ENCODE measurements at places on chromosomes 5 and 9.
A peak's percentile ranks its signal among the peaks of the same experiment; 100 is the strongest.

GRCh38 chr9:95044731-95045508, 272.6 kb downstream of the FANCC start:
- no peak for DNase-seq

DNA sequence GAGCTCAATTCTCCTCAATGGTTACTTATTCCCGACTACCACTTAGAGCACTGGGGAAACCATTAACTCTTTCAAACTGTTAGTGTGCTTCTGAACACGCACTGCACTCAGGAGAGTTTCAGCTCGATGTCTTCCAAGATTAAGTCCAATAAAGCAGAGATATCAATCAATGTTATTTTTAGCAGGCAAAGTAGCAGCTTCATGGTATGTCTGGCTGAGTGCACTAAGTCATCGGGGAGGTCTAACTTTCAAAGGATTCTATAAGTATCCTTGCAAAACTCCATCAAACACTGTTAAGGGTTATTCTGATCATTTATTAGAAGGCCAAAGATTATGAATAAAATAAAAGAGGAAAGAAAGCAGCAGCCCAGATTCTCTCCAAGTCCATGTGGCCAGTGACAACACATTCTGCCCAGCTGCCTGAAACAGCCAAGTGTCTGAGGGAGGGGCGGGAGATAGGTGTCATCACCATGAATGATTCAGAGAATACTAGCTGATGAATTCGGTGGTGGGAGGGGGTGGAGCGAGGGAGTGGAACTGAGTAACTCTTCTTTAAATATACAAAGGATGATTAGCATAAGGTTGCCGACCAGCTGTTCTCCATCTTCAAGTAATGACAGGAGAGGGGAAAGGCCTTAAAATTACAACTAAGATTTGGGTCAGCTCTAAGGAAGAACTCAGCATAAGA, 21.3 kb downstream of the NREP start:
- DNase-seq = peak; percentile 85

DNA sequence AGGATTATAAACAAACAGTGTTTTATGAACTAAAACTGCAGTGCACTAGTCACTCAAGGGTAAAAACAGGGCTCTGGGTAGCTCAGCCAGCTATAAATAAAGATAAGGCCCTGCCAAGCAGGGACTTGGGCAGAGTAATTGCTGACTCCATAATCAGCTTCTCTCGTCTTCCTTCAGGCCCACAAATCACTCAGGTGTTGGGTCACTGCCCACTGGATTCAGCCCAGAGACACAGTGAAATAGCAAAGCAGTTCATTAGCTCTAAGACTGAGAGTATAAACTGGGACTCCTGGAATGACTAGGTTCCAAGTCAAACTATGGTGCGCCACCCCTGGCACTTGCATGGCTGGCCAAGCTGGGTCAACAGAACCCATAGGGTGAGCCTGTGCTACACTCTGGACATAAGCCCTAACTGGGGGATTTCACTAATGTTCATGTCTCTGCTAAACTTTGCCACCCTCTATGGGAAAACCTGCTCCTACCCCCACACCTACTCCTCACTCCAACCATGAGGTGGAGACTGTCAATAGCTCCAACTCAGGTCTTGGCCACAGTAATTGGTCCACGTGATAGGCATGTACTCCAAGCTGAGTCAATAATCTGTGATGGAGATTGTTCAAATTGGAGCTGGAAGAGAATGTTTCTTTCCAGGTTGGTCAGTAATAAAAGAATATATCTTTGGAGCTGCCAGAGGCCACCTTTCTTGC, 158.5 kb downstream of the SLIT3 start:
- DNase-seq = no peak

DNA sequence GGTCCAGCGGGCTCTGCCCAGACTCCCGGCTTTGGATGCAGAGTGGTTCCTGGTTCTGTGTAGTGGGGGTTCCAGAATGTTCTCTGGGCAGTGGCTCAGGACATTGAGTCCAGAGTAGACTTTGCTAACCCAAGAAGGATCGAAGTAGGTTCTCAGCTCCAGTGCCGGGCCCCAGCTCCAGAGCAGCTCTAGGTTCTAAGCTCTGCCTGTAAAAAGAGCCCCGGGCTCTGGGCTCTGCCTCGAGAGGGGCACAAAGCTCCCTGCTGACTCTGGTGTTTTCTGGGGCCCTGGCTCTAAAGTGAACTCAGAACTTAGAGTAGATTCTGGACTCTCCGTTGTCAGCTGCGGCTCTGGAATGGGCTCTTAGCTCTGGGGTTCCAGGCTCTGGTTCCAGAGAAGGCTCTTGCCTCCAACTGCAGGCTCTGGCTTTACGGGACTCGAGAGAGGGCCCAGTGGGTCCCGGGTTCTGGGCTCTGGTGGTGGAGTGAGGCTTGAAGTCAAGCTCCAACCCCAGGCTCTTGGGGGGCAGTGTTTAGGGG, 414 bp downstream of the WDR38 start:
- no peak for DNase-seq

GRCh38 chr5:6349387-6349786, 29.0 kb downstream of the MED10 start:
- DNase-seq = no peak

GRCh38 chr9:5892456-5893133, 1.9 kb downstream of the MLANA start:
- DNase-seq = no peak

GRCh38 chr5:8188874-8189565, 320.1 kb downstream of the MTRR start:
- DNase-seq = no peak

DNA sequence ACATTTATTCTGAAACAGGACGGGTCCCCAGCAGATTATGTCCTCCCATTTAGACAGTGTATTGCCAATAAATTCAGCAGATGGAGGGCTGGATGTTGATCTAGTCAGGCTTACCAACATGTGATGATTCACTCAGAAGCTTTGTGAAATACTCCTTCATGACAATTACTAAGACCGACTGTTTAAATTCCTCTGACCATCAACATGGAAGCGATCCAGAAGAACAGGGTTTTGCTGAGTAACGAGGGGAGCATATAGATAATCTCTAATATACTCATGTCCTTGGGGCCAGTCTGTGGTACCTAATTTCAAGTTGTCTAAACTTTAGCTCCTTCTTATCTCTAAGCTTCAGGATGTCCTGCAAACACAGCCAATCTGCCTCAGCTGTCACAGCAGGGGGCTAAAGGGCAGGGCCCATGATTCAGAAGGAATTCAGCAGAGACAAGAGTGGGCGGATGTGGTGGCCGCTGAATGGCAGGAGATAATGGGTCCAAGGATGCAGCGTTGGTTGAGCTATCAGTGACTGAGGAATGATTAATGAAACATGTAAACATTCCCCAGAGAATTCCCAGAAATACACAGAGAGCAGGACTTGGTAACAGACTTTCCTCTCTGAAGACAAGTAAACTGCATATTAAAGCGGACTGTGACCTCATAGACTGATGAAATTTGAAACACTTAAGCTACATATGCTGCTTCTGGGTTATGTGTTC, 109.4 kb downstream of the ANKRD55 start:
- peak; percentile 97 for DNase-seq

- DNase-seq = no peak
Observed at GRCh38 chr5:169048181-169049125, 252.5 kb downstream of the SLIT3 start.

GRCh38 chr9:85215961-85216360, 525.8 kb downstream of the AGTPBP1 start:
- no peak for DNase-seq

DNA sequence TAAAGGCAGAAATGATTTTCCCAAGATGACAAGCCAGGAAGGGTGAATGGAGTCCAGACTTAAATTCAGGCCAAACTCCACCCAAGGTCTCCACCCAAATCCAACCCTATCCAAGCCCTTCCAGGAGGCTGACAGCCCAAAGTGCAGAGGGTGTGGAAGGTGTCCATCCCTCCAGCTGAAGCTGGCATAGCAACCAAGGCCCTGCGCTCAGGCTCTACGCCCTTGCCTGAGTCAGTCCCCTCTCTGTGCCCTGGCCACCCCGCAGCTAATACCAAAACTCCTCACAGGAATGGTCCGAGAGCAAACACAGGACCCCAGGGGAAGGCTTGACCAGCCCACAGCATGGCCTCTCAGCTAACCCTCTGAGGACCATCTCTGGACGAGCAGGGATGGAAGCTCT, 2.1 kb downstream of the SEPTIN8 start:
- DNase-seq = no peak

- peak; percentile 99 for DNase-seq
Observed at GRCh38 chr5:14449052-14449661, 132.4 kb upstream of the OTULINL start.

- no peak for DNase-seq
Observed at GRCh38 chr9:33024126-33024965, 727 bp upstream of the DNAJA1 start.

DNA sequence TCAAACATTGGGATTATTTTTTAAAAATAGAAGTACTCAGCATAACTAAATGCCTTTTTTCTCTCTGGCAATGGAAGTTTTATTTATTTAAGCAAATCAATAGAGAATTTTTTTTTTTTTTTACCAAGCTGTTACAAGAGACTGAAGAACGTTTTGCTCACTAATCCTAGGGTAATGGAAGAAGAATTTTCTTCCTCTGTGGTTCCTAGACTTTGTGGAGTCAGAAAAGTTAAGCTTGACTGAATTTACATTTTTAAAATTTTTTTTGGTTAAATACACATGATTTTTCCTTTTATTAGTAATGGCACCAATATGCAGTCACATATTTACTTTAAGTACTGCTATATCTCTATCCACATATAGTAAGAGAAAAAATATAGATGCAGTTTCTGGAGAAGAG, 189.8 kb downstream of the PCSK1 start:
- peak; percentile 74 for DNase-seq

GRCh38 chr5:68176802-68177479, 38.6 kb upstream of the PIK3R1 start:
- DNase-seq = no peak

- no peak for DNase-seq
Observed at GRCh38 chr9:20478786-20479185, 143.5 kb downstream of the MLLT3 start.

- no peak for DNase-seq
Observed at GRCh38 chr5:129094924-129095899, 663 bp downstream of the ISOC1 start.

- DNase-seq = no peak
Observed at GRCh38 chr5:67222243-67223025, 25.8 kb upstream of the CD180 start.

- no peak for DNase-seq
Observed at GRCh38 chr9:112069318-112070169, 105.6 kb downstream of the SUSD1 start.

- DNase-seq = no peak
Observed at GRCh38 chr5:142823126-142823525, 52.9 kb downstream of the ARHGAP26 start.

DNA sequence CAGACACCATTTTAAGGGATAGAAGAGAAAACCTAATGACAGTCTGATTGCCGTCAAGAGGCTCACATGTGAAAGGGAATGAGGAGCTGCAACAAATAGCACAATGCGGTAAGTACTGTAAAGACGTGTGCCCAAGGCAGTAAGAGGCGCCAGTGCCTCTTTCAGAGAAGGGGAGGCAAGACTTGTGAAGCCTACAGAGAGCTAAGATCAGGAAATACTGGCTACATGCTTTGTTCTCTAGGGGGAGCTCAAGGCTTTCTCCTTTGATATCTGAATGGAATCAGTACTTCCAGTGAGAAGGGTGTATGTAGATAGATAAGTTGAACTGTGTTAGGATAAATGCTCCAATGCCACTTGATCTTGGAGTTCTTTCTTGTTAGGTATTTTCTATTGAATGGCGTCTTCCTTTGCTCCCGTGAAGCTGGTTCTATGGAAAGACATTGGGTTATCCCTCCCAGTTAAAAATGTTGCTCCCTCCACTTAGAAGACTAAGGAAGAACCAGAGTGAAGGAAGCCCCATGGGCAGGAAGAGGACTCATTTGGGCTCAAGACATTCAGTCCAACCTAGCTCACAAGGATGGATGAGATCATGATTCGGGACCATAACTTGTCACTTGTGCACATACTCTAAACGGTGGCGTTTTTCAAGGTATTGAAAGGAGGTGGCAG, 23.5 kb upstream of the ALDOB start:
- peak; percentile 80 for DNase-seq

- peak; percentile 86 for DNase-seq
Observed at GRCh38 chr5:157464519-157465171, 4.6 kb downstream of the NIPAL4 start.

DNA sequence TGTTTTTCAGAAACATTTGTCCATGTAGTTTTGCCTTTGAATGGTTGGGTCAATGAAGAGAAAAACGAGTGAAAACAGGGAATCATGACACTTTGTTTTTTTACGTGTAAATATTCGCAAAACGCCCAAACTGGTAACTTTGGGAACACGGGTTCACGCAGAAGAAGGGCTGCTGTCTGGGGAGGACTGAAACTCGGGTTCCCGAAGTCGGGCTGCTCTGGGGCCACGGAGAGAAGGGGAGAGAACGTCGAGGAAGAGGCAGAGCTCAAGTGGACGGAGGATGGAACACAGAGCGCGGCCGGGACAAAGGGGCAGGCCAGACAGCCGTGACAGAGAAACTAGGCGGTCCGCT, 478 bp upstream of the SETD9 start:
- DNase-seq = peak; percentile 45

DNA sequence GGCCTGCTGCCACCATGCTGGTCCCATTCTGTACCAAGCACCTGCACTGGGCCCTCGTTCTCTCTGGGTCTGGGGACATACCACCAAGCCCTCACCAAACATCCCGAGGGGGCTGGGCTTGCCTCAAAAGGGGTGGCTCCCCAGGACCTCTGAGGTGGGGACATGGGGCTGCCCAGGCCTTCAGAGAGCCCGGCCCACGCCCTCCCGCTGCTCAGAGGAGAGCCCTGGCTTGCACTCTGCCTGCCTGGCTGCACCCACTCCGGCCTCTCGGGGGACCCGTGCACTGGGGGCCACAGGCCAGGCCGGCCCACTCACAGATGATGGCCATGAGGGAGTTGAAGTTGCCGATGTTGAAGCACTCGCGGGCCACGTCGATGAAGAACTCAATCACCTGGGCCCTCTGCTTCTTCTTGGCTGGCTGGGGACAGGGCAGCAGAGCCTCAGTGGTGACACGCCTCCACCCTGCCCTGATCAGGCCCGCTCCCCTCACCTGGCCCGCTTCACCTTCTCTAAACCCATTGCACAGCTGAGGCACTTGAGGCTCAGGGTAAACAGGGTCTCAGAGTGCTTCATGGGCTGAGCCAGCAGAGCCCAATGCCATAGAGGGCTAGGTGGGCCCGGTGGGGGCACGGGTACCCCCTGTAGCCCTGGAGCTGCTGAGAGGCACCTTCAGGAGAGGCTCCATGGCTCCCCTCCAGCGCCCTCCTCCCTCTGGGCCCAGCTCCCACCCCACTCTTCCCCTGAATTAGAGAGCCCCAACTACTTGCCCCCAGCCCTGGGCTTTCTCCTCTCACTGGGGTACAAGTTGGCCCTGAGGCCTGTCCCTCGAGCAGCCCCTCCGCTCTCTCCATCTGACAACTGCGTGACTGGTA, 47.7 kb upstream of the RNF130 start:
- DNase-seq = no peak

All from HFFc6 (cell line).